HEK293T (cell line): ENCODE measurements at places on chromosomes 2 and 18.

- no peak for DNase-seq
These were observed 6.5 kb upstream of the STAMBP start for GRCh38 chr2:73822276-73822675.

- DNase-seq = no peak
These were observed 217.0 kb downstream of the ZFP36L2 start for GRCh38 chr2:43009448-43009847.

DNA sequence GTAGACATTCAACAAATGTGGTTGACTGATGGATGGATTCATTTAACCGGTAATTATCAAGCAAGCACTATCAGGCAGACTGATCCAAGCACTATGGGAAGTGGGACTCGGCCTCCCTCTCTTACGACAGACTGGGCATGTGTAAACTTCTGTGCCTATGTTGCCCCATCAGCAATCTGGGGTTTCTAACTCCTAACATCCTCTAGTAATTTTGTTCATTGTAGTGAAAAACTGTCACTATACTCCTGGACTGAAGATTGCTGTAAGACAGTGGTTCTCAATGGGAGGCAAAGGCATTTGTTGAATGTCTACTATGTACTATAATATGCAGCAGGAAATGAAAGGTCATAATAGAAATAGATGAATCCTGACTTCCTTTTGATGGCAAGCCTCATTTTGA lies 51.2 kb upstream of the CREB1 start:
- no peak for DNase-seq

DNA sequence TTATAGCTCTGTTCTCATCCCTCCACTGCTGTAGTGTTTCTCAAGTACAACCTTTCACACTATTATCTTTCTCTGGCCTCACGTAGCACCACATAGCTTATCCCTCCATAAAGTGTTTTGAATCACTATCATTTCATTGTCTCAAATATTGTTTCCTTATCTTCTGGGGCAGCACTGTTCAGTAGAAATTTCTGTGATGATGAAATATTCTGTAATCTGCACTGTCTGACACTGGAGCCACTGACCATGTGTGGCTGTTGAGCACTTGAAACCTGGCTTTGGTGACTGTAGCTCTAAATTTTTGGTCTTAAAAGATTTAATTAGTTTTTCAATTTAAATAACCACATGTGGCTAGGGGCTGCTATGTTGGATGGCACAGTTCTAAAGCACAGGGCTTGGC lies 78.9 kb downstream of the CPS1 start:
- no peak for DNase-seq

DNA sequence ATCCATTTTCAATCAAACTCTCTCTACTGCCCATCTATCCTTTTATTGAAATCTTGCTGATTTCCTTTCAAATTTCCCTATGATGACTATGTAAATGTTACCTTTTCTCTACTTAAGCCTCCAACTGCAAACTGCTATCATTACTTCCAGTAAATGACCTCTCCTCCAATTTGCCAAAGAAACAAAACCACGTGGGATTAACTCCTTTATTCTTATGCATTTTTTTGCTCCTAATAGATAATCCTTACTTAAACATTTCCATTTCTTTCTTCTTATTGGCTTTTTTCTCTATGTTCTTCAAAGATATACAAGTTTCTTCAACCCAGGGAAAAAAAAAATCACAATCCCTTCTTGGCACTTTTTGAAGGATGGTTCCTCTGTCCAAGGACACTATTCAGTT lies 61.2 kb downstream of the CCDC88A start:
- no peak for DNase-seq

GRCh38 chr2:169776252-169776761 lies 22.4 kb upstream of the SSB start:
- DNase-seq = no peak

DNA sequence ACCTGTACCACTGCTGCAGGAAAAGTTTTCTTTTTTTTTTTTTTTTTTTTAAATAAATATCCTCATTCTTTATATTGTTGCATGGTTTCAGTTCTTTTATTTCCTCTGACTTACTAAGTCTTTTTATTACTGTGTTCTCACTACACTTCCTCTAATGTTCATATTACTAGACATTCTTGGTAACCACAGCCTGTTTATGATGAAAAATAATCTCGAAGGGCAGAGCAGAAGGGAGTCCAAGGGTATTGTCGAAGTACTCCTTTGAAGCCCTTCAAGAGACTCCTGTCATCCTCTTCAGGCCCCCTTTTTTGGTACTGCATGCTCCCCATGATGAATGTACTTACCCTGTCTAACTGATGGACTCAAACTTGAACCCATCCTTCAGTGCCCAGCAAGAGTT lies 61.2 kb downstream of the RND3 start:
- no peak for DNase-seq
